ENCODE measurements at places on chromosomes 2 and 18. TPM values are rescaled to one million over a fixed set of nuclear protein-coding genes. Genes with fewer than 3 reads are reported as not detected.

Gene TOGARAM2
- total RNA-seq: 0.16 TPM

Gene HOXD8
- 4.8 TPM for total RNA-seq

Gene FAP
- total RNA-seq: not detected

Gene TGFA
- total RNA-seq: 5.0 TPM

Gene CCDC68
- 2.7 TPM for total RNA-seq

Gene EVX2
- total RNA-seq: not detected

Gene KHK
- total RNA-seq: 9.5 TPM

Gene IL36B
- not detected for total RNA-seq

Gene PCARE
- total RNA-seq: not detected

Gene PJVK
- 2.1 TPM for total RNA-seq

Gene BMP10
- not detected for total RNA-seq

Gene IL1RN
- total RNA-seq: 0.38 TPM

Gene COL4A4
- 2.4 TPM for total RNA-seq
